ENCODE measurements at places on chromosomes 6 and 20. TPM values are rescaled to one million over a fixed set of nuclear protein-coding genes. Genes with fewer than 3 reads are reported as not detected.
A peak's percentile ranks its signal among the peaks of the same experiment; 100 is the strongest.

The AKAP12 gene
- total RNA-seq, result 14.4 TPM

The TRIM26 gene
- 19.7 TPM for total RNA-seq

The NEURL2 gene
- 8.1 TPM for total RNA-seq

The ITCH gene
- 36.3 TPM for total RNA-seq

The SLC32A1 gene
- total RNA-seq, result not detected

The FAM83C gene
- total RNA-seq, result under 0.01 TPM

The SLC4A11 gene
- total RNA-seq, result 0.14 TPM

The PRDM13 gene
- total RNA-seq, result not detected

The LGSN gene
- 0.14 TPM for total RNA-seq

The SLPI gene
- total RNA-seq, result 28.0 TPM

The ATP6V1G2 gene
- 3.3 TPM for total RNA-seq

The MCM8 gene
- 15.4 TPM for total RNA-seq

The GJA10 gene
- total RNA-seq, result 0.05 TPM

The DAAM2 gene
- total RNA-seq, result 1.1 TPM

GRCh38 chr6:152270301-152270925, 366.7 kb downstream of the SYNE1 start:
- DNase-seq, result no peak

DNA sequence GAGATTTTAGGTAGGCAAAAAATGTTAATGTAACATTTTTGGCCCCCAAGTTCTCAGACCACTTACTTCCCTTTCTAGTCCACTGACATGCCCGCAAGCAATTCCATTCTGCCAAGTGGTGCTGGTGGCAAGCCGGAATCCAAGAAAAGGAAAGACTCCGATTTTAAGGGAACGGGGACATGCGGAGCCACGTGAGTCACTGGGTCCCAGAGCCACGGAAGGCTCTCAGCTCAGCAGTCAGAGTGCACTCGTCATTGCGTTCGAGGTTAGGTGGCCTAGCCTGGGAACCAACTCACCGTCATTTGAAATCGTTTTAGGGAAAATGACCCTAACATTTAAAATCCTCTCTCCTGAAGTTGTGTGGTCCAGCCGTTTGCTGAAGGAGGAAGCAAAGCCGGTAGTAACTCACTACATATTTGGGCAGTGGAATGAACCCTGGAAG, 711 bp upstream of the SIRT5 start:
- peak; percentile 17 for DNase-seq

DNA sequence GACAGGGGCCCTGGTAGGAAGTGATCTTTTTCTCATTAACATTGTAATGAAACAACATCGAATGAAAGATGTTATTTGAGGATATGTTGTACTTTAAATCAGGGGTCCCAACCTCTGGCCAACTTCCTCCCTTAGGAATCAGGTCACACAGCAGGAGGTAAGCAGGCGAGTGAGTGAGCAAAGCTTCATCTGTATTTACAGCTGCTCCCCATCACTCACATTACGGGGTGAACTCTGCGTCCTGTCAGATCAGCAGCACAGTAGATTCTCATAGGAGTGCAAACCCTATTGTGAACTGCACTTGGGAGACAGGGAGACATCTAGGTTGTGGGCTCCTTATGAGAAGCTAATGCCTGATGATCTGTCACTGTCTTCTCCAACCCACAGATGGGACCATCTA, 19.9 kb downstream of the EPM2A start:
- DNase-seq, result no peak

DNA sequence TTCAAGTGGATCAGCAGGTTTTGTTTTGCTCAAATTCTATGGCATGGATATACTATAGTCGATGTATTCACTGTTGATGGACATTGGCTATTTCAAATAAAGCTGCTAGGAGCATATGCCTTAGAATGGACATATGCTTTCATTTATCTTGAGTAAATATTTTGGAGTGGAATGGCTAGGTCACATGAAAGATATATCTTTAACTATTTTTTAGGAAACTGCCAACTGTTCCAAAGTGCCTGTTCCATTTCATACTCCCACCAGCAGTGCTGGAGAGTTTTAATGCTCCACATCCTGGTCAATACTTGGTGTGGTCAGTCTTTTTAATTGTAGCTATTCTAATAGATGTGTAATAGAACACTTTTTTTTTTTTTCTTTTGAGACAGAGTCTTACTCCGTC, 81.1 kb upstream of the PIM1 start:
- DNase-seq, result no peak

DNA sequence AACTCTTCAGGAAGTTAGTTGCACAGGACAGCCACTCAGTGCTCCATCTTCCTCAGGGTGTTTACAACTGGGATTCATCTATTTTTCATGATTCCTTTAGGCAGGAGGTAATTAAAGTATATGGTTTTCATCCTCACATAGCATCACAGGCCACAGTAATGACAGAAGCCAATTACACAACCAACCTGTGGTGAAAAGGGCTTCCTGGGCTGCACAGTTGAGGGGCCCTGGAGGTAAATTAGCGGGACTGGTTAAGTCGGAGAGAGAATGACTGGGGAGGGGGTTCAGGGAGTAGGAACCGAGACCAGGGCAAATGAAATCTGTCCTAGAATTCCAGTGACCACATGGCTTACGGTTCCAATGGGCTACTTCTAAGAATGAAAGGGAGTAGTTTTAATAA, 37.0 kb downstream of the BAK1 start:
- no peak for DNase-seq

DNA sequence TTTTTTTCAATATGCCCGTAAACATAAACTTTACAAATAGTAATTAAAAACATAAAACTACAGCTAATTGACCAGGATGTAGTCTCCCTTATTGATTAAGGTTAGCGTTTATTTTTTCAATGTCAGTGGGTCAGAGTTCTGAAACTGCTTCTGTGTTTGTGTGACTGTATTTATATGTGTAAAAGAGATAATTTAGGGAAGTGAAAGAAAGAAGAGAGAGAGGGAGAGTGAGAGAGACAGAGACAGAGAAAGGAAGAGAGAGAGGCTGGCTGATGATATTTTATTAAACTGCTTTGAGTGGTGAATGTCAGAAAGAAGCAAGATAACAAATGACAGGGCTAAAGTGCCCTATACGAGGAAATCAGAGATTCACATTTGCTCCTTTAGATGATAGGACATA, 266.1 kb upstream of the PTCHD4 start:
- DNase-seq, result no peak

DNA sequence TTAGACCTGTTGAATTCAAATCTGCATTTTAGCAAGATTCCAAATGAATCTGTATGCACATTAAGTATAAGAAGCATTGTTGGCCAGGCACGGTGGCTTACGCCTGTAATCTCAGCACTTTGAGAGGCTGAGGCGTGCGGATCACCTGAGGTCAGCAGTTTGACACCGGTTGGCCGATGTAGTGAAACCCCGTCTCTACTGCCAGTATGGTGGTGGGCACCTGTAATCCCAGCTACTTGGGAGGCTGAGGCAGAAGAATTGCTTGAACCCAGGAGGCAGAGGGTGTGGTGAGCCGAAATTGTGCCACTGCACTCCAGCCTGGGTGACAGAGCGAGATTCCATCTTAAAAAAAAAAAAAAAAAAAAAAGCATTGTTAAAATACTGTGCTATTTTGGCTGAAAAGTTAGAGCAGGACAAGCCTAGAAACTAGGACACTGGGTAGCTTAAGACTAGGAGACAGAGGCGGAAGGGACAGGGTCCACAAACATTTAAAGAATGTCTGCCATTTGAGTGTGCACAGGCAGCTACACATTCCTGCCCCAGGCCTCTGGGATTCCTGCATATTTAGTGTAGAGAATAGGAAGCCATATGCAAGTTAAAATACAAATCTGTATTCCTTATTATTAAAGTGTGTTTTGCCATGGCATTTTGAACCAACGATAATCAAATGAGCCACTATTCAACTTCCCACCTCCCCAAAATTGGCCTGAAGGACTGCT, 45.1 kb upstream of the EEF1A1 start:
- DNase-seq, result no peak

DNA sequence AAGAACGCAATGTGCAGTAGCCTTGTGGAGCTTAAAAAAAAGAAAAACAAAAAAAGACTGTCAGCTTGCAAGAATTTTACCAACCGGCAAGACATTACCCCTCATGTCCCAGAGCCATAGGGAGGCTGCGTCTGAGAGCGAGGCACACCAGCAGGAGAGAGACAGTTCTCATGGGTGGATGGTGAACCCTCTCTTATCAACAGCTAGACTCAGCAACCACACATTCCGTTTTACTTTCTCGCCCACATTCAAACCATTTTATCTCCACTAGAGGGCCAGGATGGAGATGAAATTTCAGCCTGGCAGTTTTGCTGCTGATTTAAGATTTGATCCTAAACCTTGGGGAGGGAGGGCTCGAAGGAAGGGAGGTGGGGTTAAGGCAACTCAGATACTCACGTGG, 247.0 kb downstream of the ATXN1 start:
- DNase-seq, result no peak

DNA sequence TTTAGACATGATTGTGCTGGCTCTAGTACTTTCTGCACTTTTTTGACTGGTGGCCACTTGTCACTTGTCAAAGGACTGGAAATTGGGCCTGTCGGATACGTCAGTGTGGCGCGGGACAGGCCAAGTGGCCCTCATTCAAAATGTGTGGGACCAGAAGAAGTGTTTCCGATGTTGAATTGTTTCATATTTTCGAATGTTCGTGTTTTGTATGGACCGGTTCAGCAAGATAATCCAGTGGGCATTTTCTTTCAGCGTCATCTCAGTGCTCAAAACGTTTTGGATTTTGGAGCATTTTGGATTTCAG, 3.5 kb downstream of the KIF25 start:
- DNase-seq, result no peak

- DNase-seq, result no peak
Measured at GRCh38 chr20:38320221-38320620, 16.3 kb downstream of the BPI start.

GRCh38 chr20:54139188-54139587, 34.6 kb downstream of the CYP24A1 start:
- DNase-seq, result no peak

GRCh38 chr6:163019926-163020325, 292.2 kb downstream of the PACRG start:
- DNase-seq, result no peak

DNA sequence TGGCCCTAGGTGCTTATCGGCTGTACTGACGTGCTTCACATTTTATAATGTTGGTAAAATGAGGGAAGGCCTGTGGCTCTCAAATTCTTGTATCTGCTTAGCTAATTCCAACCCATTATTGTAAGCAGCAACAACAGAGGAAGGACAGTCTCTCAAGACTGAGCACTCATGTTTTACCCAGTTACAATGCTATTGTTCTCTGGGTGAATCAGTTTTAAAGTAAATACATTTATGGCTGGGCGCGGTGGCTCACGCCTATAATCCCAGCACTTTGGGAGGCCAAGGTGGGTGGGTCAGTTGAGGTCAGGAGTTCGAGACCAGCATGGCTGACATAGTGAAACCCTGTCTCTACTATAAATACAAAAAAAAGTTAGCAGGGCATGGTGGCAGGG, 194.6 kb downstream of the PRKN start:
- DNase-seq, result no peak

DNA sequence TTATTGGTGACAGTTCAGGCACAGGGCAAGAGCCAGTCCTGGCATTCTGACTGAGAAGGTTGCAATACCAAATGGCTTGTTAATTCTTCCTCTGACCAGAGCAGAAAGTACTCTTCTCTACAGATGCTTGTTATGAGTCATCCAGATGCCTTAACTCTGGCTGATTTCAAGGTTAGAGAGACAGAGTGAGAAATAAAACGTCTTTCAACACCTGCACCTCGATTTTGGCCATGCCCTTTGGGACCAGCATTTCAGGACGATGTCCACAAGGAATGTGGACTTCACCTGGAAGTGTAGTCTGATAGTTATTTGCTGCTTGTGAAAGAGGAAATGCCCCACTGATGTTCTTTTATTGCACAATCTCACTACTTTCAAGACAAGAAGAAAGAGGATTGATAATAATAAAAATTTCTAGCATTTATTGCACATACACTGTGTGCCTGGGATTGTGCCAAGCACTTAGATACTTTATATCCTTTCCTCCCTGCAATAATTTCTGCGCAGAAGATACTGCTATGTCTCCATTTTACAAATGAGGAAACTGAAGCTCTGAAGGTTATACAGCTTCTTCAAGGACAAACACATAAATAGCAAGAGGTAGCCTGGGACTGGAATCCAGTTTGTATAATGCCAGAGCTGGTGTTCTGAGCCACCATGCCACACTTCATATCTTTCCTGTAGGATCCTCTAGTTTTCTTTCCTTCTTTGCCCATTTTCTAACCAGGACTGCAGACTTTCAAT, 33.5 kb upstream of the MCM3 start:
- no peak for DNase-seq

GRCh38 chr20:59958626-59959025, 403 bp downstream of the CDH26 start:
- no peak for DNase-seq

- DNase-seq, result no peak
Measured at GRCh38 chr20:55790178-55790577, 215.1 kb downstream of the CBLN4 start.

- DNase-seq, result no peak
Measured at GRCh38 chr20:3318226-3318884, 79.4 kb upstream of the SLC4A11 start.

GRCh38 chr6:159680104-159680503, 12.9 kb downstream of the SOD2 start:
- no peak for DNase-seq

DNA sequence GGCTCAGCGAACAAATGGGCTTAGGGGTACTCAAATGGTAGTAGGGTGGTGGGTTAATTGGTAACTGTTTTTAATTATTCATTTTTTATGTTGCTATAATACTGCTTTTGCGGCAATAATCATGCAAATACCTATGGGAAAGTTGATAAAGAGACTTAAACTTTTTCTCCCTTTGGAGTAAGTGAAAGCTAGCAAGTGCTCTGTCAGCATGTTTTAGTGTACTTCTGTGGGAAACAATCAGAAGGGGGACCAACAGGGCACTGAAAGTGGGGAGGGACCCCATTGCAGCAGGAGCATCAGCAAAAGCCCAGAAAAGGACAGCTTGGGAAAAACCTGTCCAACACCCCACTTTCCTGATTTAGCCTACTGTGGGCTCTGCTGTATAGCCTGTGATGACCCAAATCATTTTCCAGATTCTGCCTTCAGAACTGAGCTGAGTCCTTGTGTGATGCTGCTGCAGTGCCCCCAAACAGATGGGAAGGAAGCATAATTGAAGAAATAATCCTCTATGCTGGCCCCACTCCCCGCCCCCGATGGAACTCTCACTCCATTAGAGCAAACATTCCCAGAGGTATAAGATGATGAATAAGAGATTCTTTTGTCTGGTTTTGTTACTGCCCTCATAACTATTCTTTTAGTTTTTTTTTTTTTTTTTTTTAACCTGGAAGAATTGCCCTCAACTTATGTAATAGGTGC, 322.8 kb downstream of the CD83 start:
- no peak for DNase-seq

GRCh38 chr20:37419307-37419706, 73.4 kb downstream of the SRC start:
- DNase-seq, result no peak

All from thymus (tissue), 14 donors.